ENCODE measurements at places on chromosomes 2 and 18. TPM values are rescaled to one million over a fixed set of nuclear protein-coding genes. Genes with fewer than 3 reads are reported as not detected.

- H3K27me3 ChIP-seq = no peaks in the 10 kb centered on the region
- H3K27ac ChIP-seq = no peak overlapping the region
- DNase-seq = no peak
- no peaks in the 10 kb centered on the region for H3K4me1 ChIP-seq
- H3K4me3 ChIP-seq = no peak overlapping the region
- no peaks in the 10 kb centered on the region for H3K36me3 ChIP-seq
These were observed 79.7 kb downstream of the MRPS9 start for GRCh38 chr2:105117565-105117964.

DNA sequence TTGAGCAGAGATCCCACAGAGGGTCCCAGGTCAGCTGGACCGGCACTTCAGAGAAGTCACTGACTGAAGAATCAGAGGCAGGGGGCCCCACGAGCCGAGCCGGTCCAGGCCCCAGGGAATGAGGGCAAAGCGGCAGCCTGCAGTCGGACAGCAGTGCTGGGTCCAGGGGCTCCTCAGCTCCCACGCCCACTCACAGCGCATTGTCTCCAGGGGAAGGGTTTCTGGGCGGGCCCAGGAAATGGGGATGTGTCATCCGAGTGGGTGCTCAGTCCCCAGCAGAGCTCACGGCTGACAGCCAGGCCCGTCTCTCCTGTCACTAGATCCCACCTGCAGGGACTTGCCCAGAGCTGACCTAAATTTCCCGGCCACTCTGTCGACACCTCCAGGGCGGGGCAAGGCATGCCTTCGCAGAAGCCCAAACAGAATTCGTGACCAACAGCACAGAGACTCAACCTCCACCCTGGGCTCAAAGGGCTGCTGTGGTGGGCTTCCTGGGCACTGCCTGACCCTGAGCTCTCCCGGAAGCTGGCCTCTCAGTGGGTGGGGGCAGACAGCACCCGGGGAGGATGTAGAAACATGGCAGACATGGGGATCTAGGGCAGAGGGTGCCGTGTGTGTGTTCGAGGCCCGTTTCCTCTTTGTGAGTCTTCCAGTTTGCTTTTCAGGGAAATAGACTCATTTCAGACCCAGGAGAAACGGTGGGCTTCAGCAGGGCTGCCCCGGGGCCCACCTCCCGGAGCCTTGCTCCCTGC is 42.1 kb upstream of the TAF1B start:
- H3K27ac ChIP-seq = peak overlapping the region; percentile 60
- H3K4me3 ChIP-seq = no peak overlapping the region
- H3K27me3 ChIP-seq = no peaks in the 10 kb centered on the region
- H3K4me1 ChIP-seq = no peaks in the 10 kb centered on the region
- H3K36me3 ChIP-seq = no peaks in the 10 kb centered on the region
- DNase-seq = no peak

GRCh38 chr2:236711440-236711839 is 141.8 kb downstream of the ACKR3 start:
- H3K27me3 ChIP-seq = no peaks in the 10 kb centered on the region
- H3K27ac ChIP-seq = no peak overlapping the region
- H3K36me3 ChIP-seq = no peaks in the 10 kb centered on the region
- H3K4me3 ChIP-seq = no peak overlapping the region
- H3K4me1 ChIP-seq = no peaks in the 10 kb centered on the region
- no peak for DNase-seq

- DNase-seq = no peak
- no peaks in the 10 kb centered on the region for H3K27me3 ChIP-seq
- no peak overlapping the region for H3K4me3 ChIP-seq
These were observed 1391.1 kb downstream of the SUCLG1 start for GRCh38 chr2:83067947-83068346.

Gene CACNB4
- 14.0 TPM for total RNA-seq

Gene SERPINB2
- not detected for total RNA-seq

GRCh38 chr2:227376656-227377396 is 2.3 kb downstream of the TM4SF20 start:
- DNase-seq = no peak
- no peak overlapping the region for H3K27ac ChIP-seq
- H3K27me3 ChIP-seq = no peaks in the 10 kb centered on the region
- no peaks in the 10 kb centered on the region for H3K4me1 ChIP-seq
- H3K4me3 ChIP-seq = no peak overlapping the region

GRCh38 chr2:159380685-159381239 is 94.3 kb upstream of the WDSUB1 start:
- H3K27me3 ChIP-seq = no peaks in the 10 kb centered on the region
- H3K27ac ChIP-seq = no peak overlapping the region
- H3K4me1 ChIP-seq = no peaks in the 10 kb centered on the region
- no peak for DNase-seq
- no peaks in the 10 kb centered on the region for H3K36me3 ChIP-seq

Gene CRYBA2
- total RNA-seq = not detected

GRCh38 chr2:149724091-149724490 is 136.5 kb upstream of the MMADHC start:
- no peak overlapping the region for H3K4me3 ChIP-seq
- H3K27ac ChIP-seq = no peak overlapping the region
- no peaks in the 10 kb centered on the region for H3K4me1 ChIP-seq
- DNase-seq = no peak
- no peaks in the 10 kb centered on the region for H3K27me3 ChIP-seq

- no peak overlapping the region for H3K4me3 ChIP-seq
- no peaks in the 10 kb centered on the region for H3K4me1 ChIP-seq
- H3K36me3 ChIP-seq = no peaks in the 10 kb centered on the region
- no peak for DNase-seq
These were observed 457.2 kb upstream of the MEX3C start for GRCh38 chr18:51654488-51655326.

- no peak overlapping the region for H3K27ac ChIP-seq
- H3K27me3 ChIP-seq = no peaks in the 10 kb centered on the region
- no peaks in the 10 kb centered on the region for H3K4me1 ChIP-seq
- no peak overlapping the region for H3K4me3 ChIP-seq
- no peaks in the 10 kb centered on the region for H3K36me3 ChIP-seq
These were observed 77.9 kb downstream of the CCDC93 start for GRCh38 chr2:117935954-117936353.

Gene IL37
- total RNA-seq = not detected

Gene SLC11A1
- total RNA-seq = 14.0 TPM
